ENCODE measurements at places on chromosomes 1 and 21. TPM values are rescaled to one million over a fixed set of nuclear protein-coding genes. Genes with fewer than 3 reads are reported as not detected.

C1QB gene
- not detected for total RNA-seq

MCL1 gene
- total RNA-seq = 124 TPM

GOLT1A gene
- total RNA-seq = not detected

RGS8 gene
- total RNA-seq = under 0.01 TPM

GUCA2B gene
- total RNA-seq = not detected
